ENCODE measurements at places on chromosomes 5 and 9. TPM values are rescaled to one million over a fixed set of nuclear protein-coding genes. Genes with fewer than 3 reads are reported as not detected.

The PCA3 gene
- total RNA-seq, result not detected

The NKD2 gene
- 0.78 TPM for total RNA-seq

- H3K36me3 ChIP-seq, result peaks cover 6% of the 10 kb centered on the region
- DNase-seq, result no peak
- no peaks in the 10 kb centered on the region for H3K27me3 ChIP-seq
- H3K4me3 ChIP-seq, result no peak overlapping the region
- H3K4me1 ChIP-seq, result peaks cover 3% of the 10 kb centered on the region
- no peak overlapping the region for H3K27ac ChIP-seq
These were observed 10.3 kb downstream of the IPPK start for GRCh38 chr9:92659601-92660000.

GRCh38 chr9:121610638-121610953 is 40.8 kb upstream of the DAB2IP start:
- peak overlapping the region; percentile 55 for H3K27ac ChIP-seq
- H3K36me3 ChIP-seq, result no peaks in the 10 kb centered on the region
- H3K27me3 ChIP-seq, result no peaks in the 10 kb centered on the region
- DNase-seq, result peak; percentile 21

DNA sequence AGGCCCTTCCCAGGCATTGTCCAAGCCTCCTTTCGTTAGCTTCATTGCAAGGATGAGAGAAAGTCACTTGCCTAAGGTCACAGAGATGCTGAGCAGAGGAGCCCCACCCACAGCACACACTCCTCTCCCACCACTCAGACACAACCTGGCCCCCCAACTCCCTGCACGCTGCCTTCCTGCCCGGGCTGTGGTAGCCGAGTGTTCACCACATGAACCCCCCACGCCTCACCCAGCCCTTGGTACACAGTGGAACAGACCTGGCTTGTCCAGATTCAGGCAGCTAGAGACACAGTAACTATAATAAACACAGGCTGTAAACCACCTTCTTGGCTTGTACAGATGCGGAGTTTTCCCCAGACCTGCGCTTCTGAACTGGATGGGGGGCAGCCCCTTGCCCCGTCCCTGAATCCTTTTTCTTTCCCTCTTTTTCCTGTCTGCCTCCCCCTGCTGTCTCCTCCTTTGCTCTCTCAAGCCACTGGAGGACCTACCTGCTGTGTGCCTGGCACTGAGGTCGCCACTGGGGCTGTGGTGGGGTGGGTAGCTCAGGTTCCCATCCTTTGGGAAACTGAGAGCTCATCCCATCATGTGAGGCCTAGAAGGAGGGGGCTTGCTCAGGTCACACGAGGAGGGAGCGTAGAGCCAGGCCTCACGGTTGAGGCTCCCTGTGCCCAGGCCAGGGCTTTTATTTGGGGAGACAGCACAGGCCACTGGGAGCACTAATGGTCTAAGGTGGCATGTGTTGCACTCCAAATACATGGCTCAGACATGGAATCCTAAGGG is 55.7 kb upstream of the SYNPO start:
- H3K36me3 ChIP-seq, result no peaks in the 10 kb centered on the region
- peaks cover 6% of the 10 kb centered on the region for H3K4me1 ChIP-seq
- no peaks in the 10 kb centered on the region for H3K27me3 ChIP-seq

DNA sequence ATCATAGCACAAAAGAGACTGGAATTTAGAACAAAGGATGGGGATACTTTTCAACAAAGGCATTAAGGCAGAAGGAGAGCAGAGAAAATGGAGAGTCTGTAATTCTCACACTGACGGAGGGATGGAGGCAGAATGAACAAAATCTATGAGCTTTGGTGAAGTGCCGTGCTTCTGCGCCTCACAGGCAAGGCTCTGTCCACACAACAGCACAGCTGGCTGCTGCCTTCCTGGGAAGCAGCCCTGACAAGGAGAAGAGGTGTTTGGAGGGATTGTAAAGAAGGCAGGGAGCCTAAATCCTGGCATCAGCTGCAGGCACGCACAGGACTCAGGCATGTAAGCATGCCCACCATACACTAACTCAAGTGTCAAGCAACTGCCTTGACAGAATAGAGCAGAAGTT is 485.2 kb upstream of the KIF2A start:
- no peak for DNase-seq
- no peak overlapping the region for H3K27ac ChIP-seq
- no peak overlapping the region for H3K4me3 ChIP-seq
- no peaks in the 10 kb centered on the region for H3K36me3 ChIP-seq
- H3K27me3 ChIP-seq, result no peaks in the 10 kb centered on the region
- no peaks in the 10 kb centered on the region for H3K4me1 ChIP-seq

DNA sequence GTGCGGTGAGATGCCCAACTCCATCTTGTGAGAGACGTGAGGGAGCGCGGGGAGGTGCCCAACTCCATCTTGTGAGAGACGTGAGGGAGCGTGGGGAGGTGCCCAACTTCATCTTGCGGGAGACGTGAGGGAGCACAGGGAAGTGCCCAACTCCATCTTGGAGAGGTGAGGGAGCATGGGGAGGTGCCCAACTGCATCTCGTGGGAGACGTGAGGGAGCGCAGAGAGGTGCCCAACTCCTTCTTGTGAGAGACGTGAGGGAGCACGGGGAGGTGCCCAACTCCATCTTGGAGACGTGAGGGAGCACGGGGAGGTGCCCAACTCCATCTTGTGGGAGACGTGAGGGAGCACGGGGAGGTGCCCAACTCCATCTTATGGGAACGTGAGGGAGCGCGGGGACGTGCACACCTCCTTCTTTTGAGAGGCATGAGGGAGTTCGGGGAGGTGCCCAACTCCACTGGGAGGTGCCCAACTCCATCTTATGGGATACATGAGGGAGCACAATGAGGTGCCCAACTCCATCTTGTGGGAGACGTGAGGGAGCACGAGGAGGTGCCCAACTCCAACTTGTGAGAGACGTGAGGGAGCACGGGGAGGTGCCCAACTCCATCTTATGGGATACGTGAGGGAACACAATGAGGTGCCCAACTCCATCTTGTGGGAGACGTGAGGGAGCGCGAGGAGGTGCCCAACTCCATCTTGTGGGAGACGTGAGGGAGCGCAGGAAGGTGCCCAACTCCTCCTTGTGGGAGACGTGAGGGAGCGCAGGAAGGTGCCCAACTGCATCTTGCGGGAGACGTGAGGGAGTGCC is 235.4 kb downstream of the CACNA1B start:
- no peak overlapping the region for H3K27ac ChIP-seq
- H3K4me3 ChIP-seq, result no peak overlapping the region
- DNase-seq, result no peak
- H3K36me3 ChIP-seq, result no peaks in the 10 kb centered on the region
- H3K4me1 ChIP-seq, result no peaks in the 10 kb centered on the region

All from thyroid gland (tissue), 4 donors.